MCF 10A (cell line): ENCODE measurements at places on chromosomes 5 and 9.

DNA sequence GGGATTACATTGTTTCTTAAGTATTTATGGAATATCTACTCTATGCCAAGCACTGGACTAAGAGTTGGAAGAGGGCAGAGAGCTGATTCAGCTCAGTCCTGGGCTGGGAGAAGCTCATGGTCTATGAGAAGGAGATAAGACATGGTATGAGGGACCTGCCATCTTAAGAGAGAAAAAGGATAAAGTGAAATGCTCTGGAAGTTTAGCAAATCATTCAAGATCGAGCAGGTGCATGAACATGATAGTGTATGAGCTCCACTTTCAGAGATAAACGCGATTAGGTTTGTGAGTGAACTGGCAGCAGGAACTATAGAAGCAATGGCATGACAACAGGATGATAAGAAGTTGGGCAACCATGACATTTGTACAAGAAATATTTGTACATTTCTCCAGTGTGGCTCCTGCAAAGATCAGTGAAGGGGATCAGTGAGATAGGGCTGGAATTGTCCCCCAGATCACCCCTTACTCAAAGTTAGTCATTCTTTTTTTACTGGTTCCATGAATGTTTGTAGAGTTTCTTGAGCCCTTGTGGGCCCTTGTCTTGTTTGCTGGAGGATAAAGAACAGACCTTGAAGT is 26.6 kb upstream of the CCDC180 start:
- no peak for DNase-seq

DNA sequence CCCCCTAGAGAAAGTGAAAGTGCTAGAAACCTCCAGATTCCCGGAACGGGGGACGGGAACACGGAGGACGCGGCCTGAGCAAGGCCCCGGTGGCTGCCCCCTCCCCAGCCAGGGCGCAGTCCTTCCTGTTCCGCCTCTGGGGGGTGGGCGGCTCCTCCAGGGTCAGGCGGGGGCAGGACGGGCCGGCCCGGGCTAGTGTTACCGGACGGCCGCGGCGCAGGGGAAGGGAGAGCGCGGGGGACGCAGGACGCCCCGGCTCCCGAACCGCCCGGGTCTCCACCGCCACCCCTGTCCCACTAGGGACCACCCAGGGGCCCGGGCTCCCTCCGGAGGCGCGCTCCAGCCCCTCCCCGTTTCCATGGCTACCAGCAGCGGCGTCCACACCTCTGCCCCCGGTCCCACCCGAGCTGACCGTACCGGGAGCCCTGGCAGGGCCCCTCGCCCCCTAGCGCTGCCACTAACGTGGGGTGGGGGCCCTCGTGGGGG is 579 bp downstream of the SLC12A7 start:
- DNase-seq, result no peak

GRCh38 chr5:80117446-80117845 is 82.3 kb downstream of the THBS4 start:
- DNase-seq, result no peak

DNA sequence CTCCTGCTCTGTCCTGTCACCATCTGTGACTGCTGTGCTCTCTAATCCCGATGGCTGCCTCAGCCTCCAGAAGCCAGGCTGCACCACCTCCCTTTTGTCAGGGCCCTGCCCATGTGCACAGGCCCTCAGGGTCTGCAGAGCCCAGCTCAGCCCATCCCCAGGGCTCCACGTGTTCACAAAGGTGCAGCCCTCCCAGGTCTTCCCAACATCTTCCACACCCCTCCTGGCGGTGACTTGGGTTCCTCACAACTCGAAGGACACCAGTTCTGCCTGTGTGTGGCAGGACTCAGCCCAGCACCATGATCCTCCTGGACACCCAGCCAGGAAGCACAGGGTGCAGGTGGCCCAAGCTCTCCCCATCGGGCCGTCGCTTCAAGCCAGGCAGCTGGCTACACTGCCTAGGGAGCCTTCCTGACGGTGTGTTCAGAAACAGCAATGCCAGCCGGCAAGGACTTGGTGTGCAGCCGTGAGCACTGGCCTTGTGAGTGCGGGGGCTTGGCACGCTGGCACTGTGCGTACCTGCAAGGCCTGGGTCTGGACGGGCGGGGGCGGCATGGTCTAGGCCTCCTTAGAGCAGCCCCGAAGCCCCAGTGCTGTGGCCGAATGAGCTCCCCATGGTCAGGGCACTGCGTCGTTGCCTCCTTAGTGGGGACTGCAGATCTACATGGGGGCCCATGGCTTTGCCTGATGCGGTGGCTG is 96.1 kb downstream of the MRPL36 start:
- DNase-seq, result no peak

GRCh38 chr9:34279411-34279810 is 49.7 kb downstream of the KIF24 start:
- DNase-seq, result peak; percentile 3

DNA sequence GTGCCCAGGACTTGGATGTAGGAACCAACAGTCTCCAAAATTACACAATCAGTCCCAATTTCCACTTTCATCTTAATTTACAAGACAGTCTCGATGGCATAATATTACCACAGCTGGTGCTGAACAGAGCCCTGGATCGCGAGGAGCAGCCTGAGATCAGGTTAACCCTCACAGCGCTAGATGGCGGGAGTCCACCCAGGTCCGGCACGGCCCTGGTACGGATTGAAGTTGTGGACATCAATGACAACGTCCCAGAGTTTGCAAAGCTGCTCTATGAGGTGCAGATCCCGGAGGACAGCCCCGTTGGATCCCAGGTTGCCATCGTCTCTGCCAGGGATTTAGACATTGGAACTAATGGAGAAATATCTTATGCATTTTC is 837 bp downstream of the PCDHB2 start:
- DNase-seq, result no peak

DNA sequence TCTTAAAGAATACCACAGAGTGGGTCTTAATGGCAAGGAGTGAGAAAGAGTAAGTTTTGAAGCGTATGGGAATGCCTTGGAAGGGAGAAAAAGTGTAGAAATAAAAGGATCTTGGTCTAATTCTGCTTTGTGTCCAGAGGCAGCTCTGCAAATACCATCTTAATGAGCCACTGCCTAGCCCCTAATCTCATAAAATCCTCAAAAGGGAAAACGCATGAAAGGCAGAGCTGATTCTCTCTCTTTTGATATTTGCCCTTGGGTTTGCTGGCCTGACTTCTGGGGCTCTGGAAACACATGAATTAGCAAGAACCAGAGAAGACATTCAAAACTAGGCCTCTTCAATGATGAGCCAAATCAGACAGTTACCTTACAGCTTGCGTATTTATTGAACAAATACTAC is 28.1 kb downstream of the NREP start:
- no peak for DNase-seq

- no peak for DNase-seq
Measured at GRCh38 chr9:116813031-116813300, 125.9 kb downstream of the TRIM32 start.

GRCh38 chr5:180354966-180355365 is 1.8 kb upstream of the GFPT2 start:
- no peak for DNase-seq

- peak; percentile 46 for DNase-seq
Measured at GRCh38 chr5:43215073-43215631, 23.1 kb downstream of the NIM1K start.

DNA sequence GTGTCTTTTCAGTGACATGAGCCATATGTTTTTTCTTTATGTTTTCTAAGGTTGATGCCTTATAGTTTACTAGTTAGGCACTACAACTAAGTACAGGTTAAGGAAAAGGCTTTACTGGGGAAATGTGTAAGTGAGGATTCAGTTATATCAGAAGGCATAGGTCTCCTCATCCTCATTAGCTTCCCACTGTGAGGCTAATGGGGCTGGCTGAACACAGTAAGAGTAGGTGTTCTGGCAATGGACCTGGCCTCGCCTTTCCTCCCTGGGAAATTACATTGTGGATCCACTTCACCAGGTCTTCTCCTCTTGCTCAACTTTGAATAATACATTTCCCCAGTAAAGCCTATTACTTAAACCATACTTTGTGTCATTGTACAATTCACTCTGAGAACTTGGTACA is 225.5 kb downstream of the PTPRD start:
- DNase-seq, result no peak

GRCh38 chr5:22751536-22751935 is 101.6 kb downstream of the CDH12 start:
- no peak for DNase-seq

DNA sequence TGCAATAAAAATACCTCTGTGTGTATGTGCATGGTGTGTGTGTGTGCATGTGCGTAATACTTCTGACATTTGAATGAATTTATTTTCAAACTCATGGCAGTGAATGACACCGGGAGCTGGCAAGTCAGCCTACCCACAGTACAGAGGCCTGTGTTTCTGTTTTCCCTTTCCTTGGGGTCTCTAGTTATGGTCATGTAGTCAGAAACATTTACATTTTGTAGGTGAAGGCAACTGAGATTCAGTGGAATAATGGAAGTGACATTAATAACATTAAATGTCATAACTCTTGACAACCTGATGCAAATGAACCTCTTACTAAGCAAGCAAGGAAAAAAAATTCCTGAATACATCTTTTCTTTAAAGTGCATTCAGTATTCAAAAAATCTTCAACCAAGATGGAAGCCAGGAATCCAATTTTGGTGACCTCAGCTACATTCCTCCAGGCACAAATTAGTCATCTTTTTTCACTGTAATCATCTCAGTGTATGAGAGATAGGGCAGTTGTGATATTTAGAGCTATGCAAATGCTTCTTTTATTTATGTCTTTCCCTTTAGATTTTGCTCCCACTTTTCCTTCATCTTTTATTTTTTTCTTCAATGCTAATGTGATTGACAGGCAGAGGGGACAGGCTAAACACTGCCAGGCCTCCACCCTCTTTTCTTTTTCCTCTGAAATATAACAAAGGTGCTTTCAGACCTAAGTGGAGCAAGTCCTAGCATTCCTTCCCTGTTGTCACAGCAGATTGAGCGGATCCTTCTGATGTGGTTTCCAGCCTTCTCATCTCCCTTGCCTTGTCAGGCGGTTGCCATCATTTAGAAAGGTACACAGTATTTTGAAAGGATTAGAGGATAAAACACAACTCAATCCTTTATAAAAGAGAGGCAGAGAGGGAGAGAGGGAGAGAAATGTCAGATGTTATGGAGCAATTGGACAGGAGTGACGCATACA is 569.8 kb upstream of the ADAMTS16 start:
- DNase-seq, result no peak

DNA sequence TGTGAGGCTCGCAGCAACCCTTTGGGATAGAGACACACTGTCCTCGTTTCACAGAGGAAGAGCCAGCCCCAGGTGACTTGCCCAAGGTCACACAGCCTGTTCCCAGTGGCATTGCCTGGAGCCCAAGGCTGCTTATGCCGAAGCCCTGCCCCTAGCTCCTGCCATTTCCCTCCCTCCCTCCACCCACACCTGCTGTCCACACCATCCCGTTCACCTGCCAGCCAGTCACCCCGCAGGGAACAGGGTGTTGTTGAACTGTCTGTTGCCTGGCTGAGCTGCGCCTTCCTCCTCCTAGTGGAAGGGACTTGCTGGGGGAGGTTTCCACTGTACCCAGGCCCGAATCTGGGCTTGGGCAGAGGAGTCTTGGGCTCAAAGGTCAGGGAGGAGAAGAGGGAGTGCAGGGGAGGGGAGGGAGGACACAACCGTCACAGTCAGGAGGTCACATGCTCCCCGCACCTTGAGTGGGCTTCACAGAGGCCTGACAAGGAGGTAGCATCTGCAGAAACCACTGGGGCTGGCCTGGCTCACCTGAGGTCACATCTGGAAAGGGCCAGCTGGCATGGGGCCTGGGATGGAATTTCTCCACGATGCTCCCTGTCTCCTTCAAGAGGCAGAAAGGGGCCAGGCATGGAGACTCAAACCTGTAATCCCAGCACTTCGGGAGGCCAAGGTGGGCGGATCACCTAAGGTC is 6.3 kb downstream of the TTC16 start:
- DNase-seq, result no peak

- DNase-seq, result peak; percentile 99
Measured at GRCh38 chr5:82406205-82406773, 128.1 kb upstream of the RPS23 start.

- no peak for DNase-seq
Measured at GRCh38 chr5:83866181-83866580, 145.5 kb upstream of the HAPLN1 start.

- no peak for DNase-seq
Measured at GRCh38 chr5:150428106-150428876, 15.6 kb upstream of the CD74 start.

DNA sequence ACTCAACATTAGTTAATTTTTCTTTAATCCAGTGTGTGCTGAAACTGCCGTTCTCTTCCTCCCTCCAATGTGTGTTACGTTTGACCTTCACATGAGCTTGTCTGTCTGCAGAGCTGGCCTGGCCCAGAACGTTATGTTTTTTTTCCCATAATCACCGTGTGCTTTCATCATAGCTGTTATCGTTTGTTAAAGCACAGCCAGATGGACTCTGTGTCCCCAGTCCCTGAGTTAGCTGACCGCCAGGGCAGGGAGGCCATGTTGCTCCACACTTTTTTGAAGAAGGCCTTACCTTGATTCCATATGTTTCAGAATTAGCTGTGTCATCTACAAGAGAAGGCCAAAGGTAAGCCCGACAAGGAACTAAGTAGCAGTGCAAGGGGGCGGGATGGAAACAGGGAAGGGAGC is 55.7 kb downstream of the HSD17B3 start:
- DNase-seq, result no peak

DNA sequence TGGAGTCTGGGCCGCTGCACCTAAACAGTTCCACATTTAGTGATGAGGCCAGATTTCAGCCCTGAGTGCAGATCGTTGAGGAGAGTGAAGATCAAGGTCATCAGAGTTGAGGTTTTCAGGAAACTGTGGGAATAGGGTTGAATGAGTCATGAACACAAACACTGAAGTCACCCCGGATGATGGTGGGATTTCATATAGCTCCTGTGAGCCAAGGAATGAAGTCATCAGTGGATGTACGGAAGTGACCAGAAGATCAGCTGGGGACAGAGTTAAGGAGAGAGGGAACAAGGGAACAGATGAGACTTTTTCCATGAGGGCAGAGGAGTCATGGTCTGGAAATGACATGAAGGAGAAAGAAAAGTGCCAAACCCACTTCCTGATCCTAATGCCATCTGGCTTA is 36.5 kb downstream of the PALM2AKAP2 start:
- peak; percentile 92 for DNase-seq

DNA sequence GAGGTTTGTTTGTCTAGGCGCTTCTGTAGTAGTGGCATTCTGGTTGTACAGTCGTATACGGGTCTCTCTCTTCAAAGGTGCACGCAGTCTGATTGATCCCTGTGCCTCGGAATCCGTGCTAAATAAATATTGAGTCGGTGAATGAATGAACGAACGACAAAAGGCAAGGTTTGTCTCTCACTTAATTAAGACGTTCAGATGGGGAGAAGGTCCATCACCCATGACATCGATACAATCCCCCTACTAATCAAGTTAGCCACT is 500 bp upstream of the CREBRF start:
- no peak for DNase-seq

- no peak for DNase-seq
Measured at GRCh38 chr5:109550077-109550476, 139.7 kb upstream of the MAN2A1 start.

- peak; percentile 93 for DNase-seq
Measured at GRCh38 chr5:57889558-57889957, 406.9 kb upstream of the ACTBL2 start.

GRCh38 chr5:67065696-67066095 is 130.9 kb downstream of the CD180 start:
- DNase-seq, result no peak
